ENCODE measurements at places on chromosomes 7 and 10.

- DNase-seq, result no peak
Measured at GRCh38 chr10:106996510-106996909, 168.0 kb downstream of the SORCS1 start.

- DNase-seq, result no peak
Measured at GRCh38 chr10:99709480-99710229, 22.3 kb downstream of the COX15 start.

GRCh38 chr10:91046869-91047268 is 126.0 kb upstream of the ANKRD1 start:
- no peak for DNase-seq

- DNase-seq, result no peak
Measured at GRCh38 chr7:157998884-157999552, 588.6 kb downstream of the PTPRN2 start.

DNA sequence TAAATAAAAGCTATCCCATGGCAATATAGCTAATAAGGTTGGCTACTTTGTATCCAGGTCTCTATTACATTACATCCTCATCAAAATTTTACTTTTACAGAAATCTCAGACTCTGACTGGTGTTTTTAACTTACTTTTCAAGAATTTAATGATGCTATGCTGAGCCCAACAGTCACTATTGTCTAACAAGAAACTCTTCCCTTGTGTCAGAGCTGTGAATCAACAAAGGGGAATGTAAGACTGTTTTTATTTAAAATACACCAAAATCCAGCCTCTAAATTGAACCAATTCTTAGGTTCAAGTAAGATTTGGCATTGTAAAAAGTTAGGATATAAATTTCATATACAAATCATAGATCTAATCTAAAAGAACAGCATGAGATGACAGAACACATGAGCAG is 7.0 kb downstream of the RTKN2 start:
- no peak for DNase-seq

DNA sequence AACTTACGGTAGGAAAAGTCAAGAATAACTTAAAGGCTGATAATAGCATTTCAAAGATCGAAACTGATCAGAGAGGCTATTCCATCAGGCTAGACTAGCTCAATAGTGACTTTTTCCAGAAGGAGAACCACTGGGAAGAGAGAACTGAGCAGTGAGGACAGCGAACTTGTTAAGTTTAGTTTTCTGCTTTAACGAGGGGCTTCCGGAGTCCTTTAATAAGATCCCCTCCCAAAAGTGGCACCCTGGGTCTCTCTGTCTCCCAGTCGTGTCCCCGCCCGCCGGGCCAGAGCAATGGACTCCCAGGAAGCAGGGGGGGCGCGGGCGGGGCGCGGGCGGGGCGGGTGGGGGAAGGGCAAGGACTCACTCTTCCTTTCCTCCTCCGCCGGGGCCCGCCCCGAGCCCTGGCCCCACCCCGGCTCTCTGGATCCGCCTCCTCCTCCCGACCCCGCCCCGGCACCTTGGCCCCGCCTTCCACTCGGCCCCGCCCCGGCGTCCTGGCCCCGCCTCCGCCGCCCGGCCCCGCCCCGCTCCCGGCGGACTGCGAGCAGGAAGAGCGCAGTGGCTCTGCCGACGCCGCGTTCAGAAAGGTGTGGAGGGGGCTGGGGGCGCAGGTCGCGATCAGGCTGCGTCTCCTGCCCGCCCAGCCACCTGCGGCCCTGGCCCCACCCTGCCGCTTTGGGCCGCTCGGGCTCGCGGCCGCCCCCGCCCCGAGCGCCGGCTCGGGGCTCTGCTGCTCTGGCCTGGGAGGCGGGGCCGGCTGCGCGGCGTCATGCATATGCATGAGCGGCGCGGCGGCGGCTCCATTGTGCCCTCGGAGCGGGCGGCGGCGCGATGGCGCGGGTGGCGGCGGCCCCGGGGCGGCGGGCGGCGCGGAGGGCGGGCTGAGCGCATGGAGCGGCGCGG is at the start of gene ZMIZ2:
Gene ZMIZ2 (plus strand): TSS at position 803 of the 903 bp plus-strand sequence. CDS start 7,403 bp downstream, outside the sequence.
- no peak for DNase-seq

GRCh38 chr10:88623835-88624234 is 37.3 kb downstream of the LIPJ start:
- no peak for DNase-seq

GRCh38 chr10:132470410-132471124 is 67.0 kb upstream of the INPP5A start:
- DNase-seq, result no peak

DNA sequence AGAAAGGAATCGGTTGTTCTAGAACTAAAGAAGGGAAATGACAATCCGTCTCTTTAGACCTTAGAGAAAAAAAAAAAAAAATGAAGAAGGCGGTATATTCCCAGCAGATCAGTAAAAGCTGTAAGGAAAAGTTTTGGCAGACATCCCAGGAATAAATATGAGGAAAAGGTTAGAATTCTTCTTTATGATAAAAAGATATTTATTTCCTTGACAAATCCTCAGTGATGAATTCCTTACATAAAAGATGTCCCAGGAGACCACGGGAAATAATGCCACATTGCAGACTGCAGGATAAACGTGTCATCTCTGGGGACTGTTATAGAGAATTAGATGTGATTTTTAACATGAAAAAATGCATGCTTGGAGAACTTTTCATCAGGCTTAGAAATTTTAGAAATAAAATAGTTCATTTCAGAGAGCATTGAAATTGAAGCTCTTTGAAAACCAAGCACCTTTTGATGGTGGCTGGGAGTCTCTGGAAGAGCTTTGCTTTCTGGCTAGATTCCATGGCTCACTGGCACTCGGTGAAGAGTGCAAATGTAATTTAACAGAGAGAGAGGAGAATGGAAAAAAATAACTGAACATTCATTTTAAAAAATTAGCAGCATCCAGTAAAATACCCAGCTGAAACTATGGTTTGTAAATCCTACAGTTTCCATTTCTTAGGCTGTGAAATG is 98.2 kb downstream of the PRPF18 start:
- no peak for DNase-seq

DNA sequence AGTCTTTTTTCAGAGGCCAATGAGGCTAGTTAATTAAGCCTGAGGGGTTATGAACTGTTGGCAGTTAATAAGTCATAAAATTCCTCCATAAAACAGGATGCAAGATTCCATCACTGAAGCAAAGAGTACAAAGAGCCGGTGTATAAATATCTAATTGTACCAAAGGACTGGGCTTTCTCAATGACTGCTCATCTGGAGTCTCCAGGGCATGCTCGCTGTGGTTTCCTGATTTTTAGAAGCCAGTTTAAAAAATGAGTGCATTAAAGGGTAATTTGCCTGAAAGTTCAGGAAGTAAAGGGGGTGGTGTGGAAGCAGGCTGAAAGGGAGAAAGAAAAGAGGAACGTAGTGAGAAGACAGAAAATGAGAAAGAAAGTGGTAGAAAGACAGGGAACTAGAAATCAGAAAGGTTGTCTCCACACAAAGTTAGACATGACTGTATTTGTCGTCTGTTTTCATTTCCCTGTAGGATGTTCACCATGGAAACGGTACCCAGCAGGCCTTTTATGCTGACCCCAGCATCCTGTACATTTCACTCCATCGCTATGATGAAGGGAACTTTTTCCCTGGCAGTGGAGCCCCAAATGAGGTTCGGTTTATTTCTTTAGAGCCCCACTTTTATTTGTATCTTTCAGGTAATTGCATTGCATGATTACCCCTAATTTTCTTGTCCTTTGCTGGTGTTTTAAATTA is 282.3 kb downstream of the TWIST1 start:
- no peak for DNase-seq

GRCh38 chr7:1362301-1362700 is 97.0 kb downstream of the MICALL2 start:
- DNase-seq, result no peak

DNA sequence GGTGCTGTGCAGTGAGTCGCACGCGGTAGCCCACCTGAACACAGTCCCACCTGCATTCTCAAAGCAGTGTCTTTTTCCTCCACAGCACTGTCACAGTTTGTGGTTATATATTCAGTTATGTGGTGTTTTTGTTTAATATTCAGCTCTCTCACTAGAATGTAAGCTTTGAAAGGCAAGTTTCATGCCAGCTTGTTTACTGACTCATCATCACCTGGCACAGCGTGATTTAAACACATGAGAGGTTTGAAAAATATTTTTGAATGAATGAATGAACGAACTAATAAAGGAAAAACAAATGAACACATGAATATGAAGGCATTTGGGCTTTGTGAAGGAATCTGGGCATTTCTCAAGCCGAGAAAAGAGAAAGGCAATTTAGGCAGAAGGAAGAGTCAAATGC is 51.9 kb upstream of the TM9SF3 start:
- DNase-seq, result no peak

- no peak for DNase-seq
Measured at GRCh38 chr7:158449942-158450341, 137.7 kb downstream of the PTPRN2 start.

- DNase-seq, result no peak
Measured at GRCh38 chr10:124025152-124025551, 68.2 kb downstream of the CHST15 start.

GRCh38 chr7:90180011-90180585 is 25.8 kb downstream of the STEAP1 start:
- no peak for DNase-seq

- no peak for DNase-seq
Measured at GRCh38 chr7:105800849-105801534, 75.4 kb downstream of the ATXN7L1 start.

- DNase-seq, result no peak
Measured at GRCh38 chr10:23694446-23694920, 255.6 kb downstream of the OTUD1 start.

DNA sequence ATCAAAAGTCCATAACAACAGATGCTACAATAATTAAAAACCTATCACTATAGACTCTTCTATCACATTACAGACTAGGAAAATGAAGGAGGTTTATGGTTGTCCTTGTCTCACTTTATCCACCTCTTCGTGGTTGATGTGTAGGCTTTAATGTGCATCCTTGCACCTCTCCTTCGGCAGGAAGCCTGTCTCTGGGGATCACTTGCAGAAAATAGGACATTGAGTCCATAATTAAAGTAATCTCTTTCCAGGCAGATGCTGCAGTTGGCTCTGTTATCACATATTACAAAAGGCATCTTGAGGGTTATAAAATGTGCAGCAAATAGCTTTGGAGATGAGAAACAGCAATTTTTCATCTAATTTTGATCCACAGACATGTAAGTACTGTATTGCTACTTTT is 168.4 kb downstream of the RELN start:
- DNase-seq, result no peak

- DNase-seq, result no peak
Measured at GRCh38 chr10:534047-534566, 155.4 kb downstream of the DIP2C start.

GRCh38 chr7:2445047-2445446 is 31.2 kb downstream of the GRIFIN start:
- DNase-seq, result no peak
